Right renal cortex interstitium (tissue), 3 donors: ENCODE measurements at places on chromosomes 7 and 10. TPM values are rescaled to one million over a fixed set of nuclear protein-coding genes. Genes with fewer than 3 reads are reported as not detected.

- DNase-seq: no peak
These were observed 512.0 kb downstream of the TCERG1L start for GRCh38 chr10:130799532-130799931.

DNA sequence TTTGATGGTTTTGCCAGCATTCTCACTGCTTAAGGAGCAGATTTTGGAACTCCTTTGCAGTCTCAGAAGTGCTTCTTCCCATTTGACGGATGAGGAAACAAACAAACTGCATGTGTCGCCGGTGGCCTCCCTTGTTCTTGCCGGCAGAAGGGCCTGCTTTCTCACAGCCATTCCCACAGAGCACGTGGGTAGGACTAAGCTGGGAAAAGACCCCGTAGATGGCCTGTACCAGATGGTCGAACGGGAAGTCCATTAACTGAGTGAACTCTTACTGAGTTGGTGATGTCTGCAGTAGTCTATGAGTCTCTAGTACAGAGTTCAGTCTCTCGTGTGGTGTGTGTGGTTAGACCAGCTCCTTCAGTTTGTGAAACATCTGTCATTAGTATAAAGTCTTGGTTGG lies 131.9 kb downstream of the TRRAP start:
- DNase-seq: no peak

The KDM7A gene
- 11.8 TPM for polyA plus RNA-seq

The NEBL gene
- 95.1 TPM for polyA plus RNA-seq

The FAM24A gene
- polyA plus RNA-seq: not detected

DNA sequence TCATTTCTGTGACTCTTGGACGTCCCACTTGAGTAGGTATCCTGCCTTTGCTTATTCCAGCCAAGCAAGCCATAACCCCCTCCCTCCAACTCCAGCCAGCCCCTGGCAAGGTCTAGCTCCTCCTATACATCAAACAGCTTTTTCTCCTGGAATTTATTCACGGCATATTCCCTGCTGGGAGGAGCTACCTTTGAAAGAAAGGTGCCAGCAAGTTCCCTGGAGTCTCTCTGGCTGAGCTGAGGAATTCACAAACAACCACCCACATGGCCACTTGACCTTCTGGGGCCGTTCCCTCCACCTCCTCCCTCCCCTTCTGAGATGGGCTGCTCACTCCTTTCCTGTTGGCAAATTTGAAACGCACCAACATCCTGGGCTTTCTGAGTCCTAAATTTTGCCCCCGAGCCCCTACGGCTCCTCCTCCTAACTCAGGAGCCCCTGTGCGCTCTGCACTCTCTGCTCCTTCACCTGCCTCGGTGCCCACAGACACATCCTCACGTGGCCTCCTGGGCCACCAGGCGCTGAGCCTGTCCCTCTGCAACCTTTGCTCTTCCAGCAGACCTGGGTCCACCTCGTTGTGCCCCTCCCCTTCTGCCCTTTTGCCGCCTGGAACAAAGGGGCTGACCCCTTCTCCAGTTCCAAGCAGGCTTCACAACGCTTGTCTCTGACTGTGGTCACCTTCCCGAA lies 48.0 kb downstream of the HSPA12A start:
- no peak for DNase-seq

DNA sequence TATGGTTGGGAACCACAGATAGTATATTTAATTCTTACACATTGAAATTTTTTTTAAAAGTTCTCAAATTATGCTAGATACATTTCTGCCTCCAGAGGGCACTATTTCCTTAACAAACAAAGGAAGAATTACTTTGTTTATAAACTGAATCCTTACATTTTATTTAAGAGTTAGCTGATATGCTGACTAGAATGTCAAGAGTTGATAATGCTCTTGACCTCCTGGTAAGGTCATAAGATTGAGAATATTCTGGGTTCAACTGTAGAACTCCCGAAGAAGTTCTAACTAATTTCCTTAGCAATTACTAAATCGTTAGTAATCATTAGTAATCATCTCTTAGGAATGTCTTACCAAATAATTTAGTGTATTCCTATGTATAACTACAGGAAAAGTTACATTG lies 95.3 kb upstream of the CYP26C1 start:
- peak; percentile 29 for DNase-seq

GRCh38 chr7:89133357-89133756 lies 337.8 kb upstream of the TEX47 start:
- no peak for DNase-seq

DNA sequence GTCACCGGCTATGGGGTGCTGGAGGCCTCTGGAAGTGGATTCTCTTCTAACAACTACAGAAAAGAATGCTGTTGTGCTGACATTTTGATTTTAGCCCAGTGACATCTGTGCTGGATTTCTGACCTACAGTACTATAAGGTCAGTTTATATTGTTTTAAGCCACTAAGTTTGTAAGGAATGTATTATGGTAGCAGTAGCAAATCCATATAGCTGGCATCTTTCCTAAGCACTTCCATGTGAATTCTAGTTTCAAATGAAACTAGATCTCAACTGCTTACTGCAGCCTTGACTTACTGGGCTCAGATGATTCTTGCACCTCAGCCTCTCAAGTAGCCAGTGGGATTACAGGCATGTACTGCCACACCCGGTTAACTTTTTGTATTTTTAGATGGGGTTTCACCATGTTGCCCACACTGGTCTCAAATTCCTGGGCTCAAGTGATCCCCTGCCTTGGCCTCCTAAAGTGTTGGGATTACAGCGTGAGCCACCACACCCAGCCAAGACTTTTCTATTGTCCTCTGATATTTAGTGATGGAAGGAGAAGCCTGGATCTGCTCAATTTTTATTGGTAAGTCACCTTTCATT lies 414.0 kb downstream of the PHTF2 start:
- DNase-seq: no peak

GRCh38 chr7:16421333-16422102 lies at the start of gene CRPPA:
CRPPA (minus strand) TSS chr7:16421538; CDS start chr7:16421322, 216 bp downstream.
- DNase-seq: no peak

DNA sequence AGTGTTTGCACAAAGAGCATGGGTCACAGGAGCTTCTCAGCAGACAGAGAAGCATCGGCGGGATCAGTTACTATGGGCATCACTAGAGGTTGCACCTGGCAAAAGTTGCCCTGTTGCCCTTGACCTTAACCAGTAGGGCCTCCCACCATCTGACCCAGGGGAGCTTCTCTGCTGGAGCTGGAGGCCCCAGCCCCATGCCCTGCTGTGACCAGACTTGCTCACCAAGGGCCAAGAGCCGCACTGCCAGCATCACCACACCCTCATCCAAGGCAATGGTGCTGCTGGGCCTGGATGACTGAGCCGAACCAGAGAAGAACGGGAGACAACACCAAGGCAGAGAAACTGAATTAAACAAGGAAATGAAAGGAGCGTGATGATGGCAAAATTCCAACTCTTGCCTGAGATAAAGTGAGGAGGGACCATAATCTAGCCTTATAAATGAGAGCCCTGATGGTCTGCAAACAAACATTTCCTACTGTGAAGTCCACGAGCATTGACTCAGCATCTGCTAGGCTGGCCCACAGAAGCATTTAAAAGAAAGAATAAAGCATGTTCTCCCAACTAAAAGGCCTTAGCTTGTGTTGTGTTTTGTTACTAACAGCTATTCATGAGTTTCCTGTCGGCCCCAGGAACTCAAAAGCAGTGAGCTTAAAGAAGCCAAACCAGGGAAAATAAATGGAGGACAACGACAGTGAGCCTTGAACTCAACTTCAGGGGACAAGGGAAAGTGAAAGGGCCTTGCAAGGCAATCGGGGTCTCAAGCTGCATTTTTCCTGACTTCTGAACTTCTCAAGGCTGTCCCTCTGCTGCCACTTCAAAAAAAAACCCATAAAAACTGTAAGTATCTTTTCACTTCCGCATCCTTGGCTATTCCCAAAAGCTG lies 60.4 kb downstream of the AFAP1L2 start:
- no peak for DNase-seq

GRCh38 chr10:89670926-89671325 lies 25.9 kb upstream of the PANK1 start:
- no peak for DNase-seq
